EL (cell line): ENCODE measurements at places on chromosomes 2 and 18.
A peak's percentile ranks its signal among the peaks of the same experiment; 100 is the strongest.

DNA sequence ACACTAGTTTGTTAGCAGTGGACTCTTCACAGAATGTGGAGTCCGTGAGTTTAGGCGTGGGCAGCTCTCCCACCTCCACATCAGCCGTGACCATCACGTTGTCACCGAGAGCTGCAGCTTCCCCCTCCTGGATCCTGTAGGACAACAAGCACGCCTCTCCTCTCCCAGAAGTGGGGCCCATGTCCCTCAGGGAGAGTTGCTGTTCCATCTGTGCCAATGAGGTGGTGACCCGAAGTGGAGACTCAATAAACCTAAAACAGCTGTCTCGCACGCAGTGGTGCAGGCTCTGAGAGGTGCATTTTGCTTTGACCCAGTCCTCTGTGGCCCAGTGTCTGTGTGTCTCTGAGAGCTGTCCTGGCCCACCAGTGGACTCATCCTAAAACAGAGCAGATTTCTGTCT, 456.5 kb upstream of the SOX11 start:
- DNase-seq: no peak

DNA sequence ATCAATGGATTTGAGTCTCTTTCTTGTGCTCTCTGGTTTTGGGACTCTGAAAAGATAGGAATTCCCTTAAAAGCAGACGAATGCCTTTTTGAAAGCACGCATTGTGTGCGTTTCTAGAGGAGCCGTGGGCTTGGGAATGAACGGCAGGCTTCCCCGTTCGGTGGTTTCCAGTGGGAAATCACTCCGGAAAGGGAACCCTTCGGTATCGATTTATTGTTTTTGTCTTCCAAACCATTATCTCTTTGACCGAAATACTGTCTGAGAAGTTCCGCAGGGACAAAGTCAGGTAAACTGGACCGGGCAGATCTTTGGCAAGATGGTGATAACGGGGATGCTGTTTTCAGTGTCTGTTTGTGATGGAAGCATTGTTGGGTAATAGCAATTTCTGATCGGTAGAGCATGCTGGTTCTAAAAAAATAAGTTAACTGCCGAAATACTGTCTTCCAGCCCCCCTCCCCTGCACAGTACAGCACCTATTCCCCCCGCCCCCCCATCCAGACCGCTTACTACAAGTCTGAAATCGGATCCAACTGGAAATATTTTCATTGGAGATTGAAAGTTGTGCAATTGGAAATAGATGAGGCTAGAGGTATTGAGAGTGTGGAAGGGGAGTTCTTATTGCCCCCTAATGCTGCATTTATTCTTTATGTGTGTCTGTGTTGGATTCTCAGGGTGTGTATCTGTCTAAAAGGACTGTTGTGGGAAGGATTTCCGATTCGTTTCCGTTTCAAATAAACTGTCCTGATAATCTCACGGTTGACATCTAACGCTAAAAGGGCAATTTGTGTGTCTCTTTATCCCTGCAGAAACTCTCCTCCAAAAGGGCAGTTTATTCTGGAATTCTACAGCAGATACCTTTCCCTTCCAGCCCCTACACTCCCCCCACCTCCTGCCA, 635 bp downstream of the SETBP1 start:
- no peak for DNase-seq

DNA sequence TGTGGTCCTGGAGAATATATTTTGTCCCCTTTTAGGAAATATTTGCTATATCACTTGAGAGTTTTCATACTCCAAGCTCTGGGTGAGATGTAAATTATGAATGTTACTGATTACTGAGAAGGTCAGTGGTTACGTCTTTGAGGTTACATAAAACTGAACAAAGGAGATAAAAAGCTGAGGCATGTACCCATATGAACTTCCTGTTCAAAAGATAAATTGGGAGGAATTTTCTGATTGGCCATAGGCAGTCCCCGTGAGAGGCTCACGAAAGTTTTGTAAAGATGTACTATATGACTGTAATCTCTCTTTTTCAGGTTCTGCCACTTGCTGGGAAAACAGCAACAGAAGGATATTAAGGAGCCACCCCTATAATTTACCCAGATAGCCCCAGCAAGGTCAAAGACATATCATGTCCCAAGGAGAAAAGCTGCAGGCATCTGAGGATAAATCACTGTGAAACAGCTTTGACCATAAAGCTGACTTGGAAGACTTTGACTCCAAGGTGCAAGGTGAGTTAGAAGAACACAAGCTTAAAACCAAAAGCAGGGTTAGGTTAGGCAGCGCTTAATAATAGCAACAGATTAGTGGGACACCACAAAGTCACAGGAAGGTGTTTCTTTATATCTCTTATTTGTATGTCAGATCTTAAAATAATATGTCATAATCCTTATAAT, 90.4 kb downstream of the OSBPL6 start:
- no peak for DNase-seq

GRCh38 chr18:29104671-29105070, 927.7 kb upstream of the CDH2 start:
- no peak for DNase-seq

DNA sequence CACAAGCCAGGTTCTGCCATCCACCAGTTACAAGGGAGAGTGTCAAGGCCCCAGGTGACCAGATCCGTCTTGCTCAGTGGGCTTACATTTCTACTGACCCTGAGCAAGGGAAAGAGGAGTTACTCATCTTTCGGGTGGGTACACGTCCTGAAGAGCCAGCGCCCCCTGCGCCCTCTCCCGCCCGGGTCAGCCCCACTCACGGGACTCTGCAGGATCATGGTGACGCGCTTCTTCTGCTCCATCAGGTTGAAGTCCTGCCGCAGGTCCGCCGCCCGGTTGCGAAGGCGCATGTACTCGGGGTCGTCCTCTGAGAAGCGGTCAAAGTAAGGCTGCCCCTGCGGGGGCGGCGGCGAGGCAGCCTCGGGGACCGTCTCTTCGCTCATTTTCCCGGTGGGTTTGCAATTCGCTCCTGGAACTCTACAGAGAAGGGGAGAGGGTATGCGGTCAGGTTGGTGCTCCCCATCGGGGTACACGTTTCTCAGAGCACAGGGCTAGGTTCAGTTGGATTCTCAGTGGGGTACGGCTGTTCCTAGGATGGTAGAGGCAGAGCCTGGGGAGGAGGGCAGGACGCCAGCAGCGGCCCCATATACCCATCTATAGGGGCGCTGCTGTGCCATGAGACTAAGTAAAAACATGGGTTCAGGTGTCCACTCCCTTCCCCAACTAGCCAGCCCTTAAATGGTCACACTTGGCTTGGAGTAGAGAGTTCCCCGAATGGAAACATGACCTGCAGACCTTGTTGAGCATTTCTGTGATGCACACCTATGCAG, 61.8 kb downstream of the ADD2 start:
- no peak for DNase-seq

GRCh38 chr2:72204786-72205503, 57.3 kb upstream of the CYP26B1 start:
- no peak for DNase-seq

DNA sequence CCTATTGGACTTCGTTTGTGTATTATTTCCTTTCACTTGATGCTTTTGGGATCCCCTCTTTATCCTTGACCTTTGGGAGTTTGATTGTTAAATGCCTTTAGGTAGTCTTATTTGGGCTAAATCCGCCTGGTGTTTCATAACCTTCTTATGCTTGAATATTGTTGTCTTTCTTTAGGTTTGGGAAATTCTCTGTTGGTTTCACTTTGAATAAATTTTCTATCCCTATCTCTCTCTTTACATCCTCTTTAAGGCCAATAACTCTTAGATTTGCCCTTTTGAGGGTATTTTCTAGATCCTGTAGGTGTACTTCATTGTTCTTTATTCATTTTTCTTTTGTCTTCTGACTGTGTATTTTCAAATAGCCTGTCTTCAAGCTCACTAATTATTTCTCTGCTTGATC, 354.7 kb downstream of the PARD3B start:
- DNase-seq: no peak

DNA sequence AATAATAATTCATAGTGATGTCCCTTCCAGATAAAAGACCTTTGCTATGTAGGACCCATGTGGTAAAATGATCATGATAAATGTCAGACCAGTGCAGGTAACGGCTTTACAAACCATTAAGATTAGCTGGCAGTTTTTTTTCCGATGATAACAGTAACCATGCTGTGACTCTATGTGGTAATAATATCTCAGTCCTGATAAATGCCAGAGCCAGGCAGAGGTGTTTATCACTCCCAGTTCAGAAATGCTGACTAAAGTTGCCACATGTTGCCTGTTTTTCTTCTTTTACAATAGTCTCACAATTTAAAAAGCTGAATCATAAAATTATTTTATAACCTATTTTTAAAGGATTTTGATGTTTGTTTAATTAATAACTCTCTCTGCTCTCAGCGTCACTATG, 565.1 kb downstream of the ARHGAP15 start:
- no peak for DNase-seq

DNA sequence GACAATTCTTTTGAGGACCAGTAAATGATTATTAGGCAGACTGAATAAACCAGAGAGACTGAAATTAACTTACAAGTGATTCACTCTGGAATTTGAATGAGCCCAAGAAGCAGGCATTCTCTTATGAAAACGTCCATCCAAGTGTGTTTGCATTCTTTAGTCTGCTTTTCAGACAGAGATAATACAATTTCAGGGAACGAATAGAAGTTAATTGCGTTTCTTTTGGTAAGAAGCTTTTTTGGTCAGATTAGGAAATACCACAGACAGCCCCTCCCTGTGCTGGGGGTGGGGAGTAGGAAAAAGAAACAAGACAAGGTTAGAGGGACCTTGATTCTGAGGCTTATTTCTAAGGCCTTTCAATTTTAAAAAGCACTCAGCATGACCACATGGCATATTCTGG, 874.4 kb downstream of the SUCLG1 start:
- peak; percentile 41 for DNase-seq

DNA sequence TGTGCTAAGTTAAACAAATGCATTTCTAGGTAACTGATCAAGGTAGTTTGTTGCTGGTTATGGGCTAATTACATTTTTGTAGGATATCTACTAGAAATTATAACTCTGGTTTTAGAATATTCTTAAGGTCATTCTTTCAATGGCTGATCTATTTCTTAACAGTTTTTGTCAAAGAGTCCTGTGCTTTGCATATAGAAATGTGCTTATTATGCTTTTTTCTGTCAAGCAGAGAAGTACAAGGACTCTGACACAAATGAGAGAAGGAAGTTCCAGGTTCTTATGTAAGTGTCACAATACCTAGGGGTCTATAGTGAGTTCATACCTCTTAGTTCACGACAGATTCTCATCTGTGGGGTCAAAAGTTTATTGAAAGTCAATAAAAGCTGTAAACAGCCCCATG, 88.4 kb downstream of the MYO3B start:
- no peak for DNase-seq

GRCh38 chr2:12839339-12839738, 122.6 kb downstream of the TRIB2 start:
- DNase-seq: no peak
